ENCODE measurements at places on chromosomes 13 and 19.

GRCh38 chr19:4939466-4939865 is 29.4 kb upstream of the KDM4B start:
- no peak for DNase-seq

GRCh38 chr19:11261431-11261970 is 823 bp downstream of the DOCK6 start:
- peak; percentile 71 for DNase-seq

DNA sequence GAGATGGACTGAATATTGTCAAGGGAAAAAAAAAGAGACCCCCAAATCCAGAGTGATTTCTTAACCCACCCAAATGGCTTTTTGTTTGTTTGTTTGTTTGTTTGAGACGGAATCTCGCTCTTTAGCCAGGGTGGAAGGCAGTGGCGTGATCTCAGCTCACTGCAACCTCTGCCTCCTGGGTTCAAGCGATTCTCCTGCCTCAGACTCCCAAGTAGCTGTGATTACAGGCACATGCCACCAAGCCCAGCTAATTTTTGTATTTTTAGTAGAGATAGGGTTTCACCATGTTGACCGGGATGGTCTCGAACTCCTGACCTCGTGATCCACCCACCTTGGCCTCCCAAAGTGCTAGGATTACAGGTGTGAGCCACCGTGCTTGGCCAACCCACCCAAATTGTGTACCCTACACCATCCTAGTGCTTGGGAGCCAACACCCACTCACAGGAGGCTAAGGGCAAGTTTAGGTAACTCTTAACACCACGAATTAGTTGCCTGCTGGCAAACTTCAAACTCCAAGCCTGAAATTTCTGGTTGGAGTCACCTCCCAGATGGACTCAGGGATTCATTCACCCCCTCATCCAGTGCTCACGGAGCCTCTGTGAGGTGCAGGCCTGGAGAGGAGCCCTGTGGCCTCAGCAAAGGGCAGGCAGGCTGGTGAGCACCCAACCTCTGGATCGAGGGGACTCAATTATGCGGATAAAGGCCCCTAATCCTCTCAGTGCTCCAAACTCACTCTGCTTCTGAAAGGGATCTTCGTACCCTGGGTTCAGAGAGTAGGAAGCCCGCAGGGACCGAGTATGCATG is 37.6 kb downstream of the ACTN4 start:
- DNase-seq = no peak

- DNase-seq = no peak
These were observed 53.3 kb downstream of the SOX21 start for GRCh38 chr13:94658926-94659597.

DNA sequence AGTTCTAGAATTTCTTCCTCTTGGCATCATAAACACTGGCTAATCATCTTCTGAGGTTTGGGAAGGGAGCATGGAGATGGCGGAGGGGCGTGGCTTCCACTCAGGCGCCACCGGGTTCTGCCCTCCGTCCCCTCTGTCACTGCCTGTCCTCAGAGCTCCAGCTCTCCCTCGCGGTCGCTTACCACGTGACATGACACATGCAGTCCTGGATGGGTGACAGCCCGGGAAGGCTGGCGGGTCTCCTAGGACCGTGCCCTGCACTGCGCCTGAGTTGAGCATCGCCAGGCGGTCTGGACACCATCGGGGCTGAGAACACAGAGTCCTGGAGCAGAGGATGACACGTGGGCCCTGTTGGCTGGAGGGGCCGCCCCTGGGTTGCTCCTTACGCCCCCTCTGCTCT is 123.3 kb downstream of the RAB20 start:
- no peak for DNase-seq

DNA sequence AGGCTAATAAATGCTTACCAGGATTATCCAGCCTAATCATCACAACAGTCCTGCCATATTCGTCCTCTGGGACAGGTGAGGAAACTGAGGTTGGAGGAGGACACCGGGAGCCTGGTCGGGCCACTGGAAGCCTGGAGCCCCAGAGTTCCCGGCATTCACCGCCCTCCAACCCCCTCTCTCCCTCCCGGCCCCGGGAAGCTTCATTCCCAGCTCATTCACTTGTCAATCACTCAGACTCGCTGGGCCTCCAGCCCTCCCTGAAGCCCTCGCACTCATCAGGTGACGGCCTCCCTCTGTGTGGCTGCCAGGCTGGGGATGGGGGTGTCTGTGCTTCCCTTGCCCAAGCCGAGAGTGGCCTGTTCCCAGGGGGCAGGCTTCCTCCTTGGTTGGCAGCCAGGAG is 22.5 kb upstream of the ZNF99 start:
- DNase-seq = no peak

DNA sequence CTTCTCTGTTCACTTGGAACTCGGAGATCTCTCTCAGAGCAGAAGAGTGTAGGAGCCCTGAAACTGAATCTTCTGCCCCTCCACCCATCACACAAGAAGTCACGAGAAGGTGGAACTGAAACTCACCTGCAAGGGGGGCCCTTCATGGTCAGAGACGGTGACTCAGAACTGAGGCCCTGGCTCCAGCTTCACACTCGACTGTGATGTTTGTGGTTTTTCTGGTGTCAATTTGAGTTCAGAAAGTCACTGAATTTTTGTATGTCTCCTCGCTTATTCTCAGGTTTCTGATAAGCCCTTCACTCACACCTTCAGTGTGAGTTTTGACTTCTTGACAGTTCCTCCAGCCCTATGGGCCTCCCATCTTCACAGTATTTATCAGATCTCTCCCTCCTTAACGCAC is 23.1 kb downstream of the SIGLEC5 start:
- no peak for DNase-seq

GRCh38 chr19:46815833-46816627 is 27.6 kb upstream of the SLC1A5 start:
- DNase-seq = no peak

GRCh38 chr13:74329962-74330361 is 195.8 kb upstream of the KLF12 start:
- DNase-seq = peak; percentile 3

All from eye (tissue), 1 donor.